ENCODE measurements at places on chromosomes 11 and 22.

DNA sequence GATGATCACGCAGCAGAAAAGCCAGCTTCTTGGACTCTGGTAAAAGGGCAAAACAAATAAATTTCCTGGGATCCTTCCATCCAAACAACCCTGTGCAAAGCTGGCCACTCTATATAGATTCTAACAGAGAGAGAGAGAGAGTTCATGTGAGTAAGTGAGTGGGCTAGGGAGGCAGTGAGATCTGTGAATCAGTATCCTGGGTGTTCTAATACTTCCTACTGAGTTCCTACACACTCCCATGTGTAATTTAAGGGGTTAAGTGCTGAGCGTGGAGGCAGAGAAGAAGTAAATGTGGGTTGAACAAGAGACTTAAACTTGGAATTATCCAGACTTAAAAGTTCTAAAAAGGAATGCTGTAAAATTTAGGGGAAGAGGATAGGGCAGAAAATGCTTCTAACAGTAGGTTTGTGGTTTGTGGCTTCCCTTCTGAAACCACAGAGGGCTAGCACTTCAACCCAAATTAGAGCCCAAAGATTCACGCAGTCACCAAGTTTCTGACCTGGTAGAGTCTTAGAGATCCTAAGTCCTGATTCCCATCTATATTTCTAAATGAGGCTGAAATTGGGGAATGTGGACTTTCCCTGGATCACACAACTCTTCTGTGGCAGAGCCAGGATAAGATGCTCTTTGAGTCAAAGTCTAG, 413.9 kb downstream of the TENM4 start:
- no peaks in the 10 kb centered on the region for H3K36me3 ChIP-seq
- H3K27me3 ChIP-seq = no peaks in the 10 kb centered on the region
- H3K27ac ChIP-seq = no peak overlapping the region
- no peaks in the 10 kb centered on the region for H3K4me1 ChIP-seq
- H3K4me3 ChIP-seq = no peak overlapping the region
- DNase-seq = no peak

DNA sequence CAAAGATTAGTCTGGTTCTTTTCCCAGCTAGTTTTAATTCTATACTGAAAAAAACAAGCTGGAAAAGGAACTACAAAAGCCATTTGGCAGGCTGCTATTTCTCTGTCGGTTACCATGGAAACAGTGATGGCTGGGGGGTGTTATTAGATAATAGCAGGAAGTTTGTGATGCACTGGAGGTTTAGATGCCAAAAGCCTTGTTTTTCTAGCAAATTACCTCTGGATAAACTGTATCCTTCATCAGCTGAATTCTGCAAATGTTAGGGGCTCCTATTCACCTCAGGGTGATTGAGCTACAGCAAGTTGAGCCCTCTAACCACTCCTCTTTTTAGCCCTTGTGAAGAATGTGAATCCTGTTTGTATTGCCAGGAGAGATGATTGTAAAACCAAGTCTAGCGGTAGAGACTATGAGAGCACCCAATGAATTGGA, 25.2 kb downstream of the ALKBH3 start:
- no peak for DNase-seq
- no peak overlapping the region for H3K4me3 ChIP-seq
- peaks cover 5% of the 10 kb centered on the region for H3K36me3 ChIP-seq

DNA sequence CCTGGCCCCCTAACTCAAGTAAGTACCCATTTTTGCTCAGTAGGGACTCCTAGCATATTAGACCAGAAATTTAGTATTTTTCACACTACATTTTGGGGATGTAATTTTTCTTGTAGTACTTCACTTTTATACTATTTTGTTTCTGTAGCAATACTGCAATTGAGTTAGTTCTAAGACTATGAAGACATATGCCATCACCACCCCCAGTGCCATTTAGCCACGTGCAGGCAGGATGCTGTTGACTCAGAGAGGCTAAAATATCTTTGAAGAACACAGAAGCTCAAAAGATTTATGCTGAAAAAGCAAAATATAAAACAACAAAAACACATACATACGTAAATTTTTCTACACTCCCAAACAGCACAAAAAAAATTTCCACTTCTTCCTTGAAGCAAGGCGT, 29.1 kb upstream of the DLAT start:
- DNase-seq = no peak
- H3K4me1 ChIP-seq = no peaks in the 10 kb centered on the region
- H3K27ac ChIP-seq = no peak overlapping the region
- H3K4me3 ChIP-seq = no peak overlapping the region
- no peaks in the 10 kb centered on the region for H3K27me3 ChIP-seq
- H3K36me3 ChIP-seq = peaks cover 29% of the 10 kb centered on the region

DNA sequence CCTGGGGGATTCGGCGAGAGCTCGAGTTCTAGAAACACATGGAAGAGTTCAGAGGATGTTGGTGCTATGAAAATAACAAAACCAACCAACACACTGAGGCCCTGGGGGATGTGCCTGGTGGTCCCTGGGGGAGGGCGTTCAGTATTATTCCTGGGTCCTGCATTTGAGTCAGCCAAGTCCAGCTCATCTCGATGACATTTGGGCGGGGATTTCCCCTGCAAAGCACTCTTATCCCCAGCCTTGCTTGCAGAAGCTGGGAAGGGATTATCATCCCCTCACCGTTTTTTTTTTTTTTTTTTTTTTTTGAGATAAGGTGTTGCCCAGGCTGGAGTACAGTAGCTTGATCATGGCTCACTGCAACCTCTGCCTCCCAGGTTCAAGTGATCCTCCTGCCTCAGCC, 2.1 kb upstream of the SMIM38 start:
- no peak overlapping the region for H3K4me3 ChIP-seq
- no peak for DNase-seq
- no peaks in the 10 kb centered on the region for H3K27me3 ChIP-seq

GRCh38 chr11:27468209-27468994, 4.2 kb downstream of the LGR4 start:
- H3K27ac ChIP-seq = peak overlapping the region; percentile 82
- H3K36me3 ChIP-seq = no peaks in the 10 kb centered on the region
- no peaks in the 10 kb centered on the region for H3K27me3 ChIP-seq
- peak overlapping the region; percentile 79 for H3K4me3 ChIP-seq
- no peak for DNase-seq
- H3K4me1 ChIP-seq = peaks cover 16% of the 10 kb centered on the region

GRCh38 chr22:46054091-46055073, 77.4 kb upstream of the WNT7B start:
- H3K36me3 ChIP-seq = no peaks in the 10 kb centered on the region
- H3K27ac ChIP-seq = peak overlapping the region; percentile 98
- H3K27me3 ChIP-seq = no peaks in the 10 kb centered on the region
- DNase-seq = no peak

DNA sequence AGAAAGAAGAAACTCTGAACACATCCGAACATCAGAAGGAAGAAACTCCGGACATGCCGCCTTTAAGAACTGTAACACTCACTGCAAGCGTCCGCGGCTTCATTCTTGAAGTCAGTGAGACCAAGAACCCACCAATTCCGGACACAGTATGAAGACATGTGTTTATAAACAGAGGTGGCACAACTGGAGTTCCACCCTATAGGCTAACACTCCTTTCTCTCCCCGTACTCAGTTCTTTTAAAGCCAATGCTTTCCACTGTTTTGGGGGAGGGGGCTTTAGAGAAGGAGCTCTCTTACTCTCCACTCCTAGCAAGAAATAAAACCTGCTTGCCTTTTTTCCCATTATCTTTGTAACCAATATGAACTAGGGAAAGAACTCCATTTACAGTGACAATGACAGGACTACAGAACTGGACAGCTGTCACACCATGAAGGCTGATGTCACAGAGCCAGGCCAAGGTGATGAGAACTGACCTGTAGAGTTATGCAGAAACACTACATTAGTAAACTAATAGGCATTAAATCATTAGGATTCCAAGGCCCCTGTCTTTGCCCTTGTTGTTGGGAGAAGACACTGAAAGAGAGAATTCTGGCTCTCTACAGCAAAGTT, 733 bp downstream of the TRIM5 start:
- H3K36me3 ChIP-seq = no peaks in the 10 kb centered on the region
- peak; percentile 45 for DNase-seq
- peak overlapping the region; percentile 93 for H3K27ac ChIP-seq
- H3K27me3 ChIP-seq = no peaks in the 10 kb centered on the region
- H3K4me3 ChIP-seq = peak overlapping the region; percentile 73
